Memory B cell (primary cell): ENCODE measurements at places on chromosomes 16 and 17.

- no peak for DNase-seq
Measured at GRCh38 chr17:80937462-80938381, 53.9 kb upstream of the CHMP6 start.

- no peak for DNase-seq
Measured at GRCh38 chr16:75258807-75259141, 7.3 kb upstream of the BCAR1 start.

GRCh38 chr17:11561281-11561680 lies 37.0 kb upstream of the DNAH9 start:
- DNase-seq = no peak

DNA sequence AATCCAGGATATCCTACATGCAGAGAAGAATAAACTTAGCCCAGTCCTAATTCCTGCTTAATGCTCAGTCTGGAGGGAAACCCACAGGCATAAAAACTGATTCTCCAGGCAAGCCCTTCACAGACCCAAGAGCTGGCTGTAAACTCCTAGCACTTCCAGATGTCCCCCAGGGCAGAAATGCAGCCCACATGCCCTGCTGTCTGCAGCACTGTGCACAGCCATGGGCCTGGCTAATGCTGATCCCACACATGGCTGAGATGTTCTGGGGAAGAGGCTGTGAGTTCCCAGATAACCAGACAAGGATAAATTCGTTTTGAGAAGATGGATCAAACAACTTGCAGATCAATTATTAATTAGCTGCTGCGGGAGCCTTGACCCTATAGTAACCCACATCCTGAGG lies 148.4 kb downstream of the AATF start:
- no peak for DNase-seq

GRCh38 chr16:74623214-74623838 lies 16.4 kb upstream of the GLG1 start:
- peak; percentile 16 for DNase-seq

DNA sequence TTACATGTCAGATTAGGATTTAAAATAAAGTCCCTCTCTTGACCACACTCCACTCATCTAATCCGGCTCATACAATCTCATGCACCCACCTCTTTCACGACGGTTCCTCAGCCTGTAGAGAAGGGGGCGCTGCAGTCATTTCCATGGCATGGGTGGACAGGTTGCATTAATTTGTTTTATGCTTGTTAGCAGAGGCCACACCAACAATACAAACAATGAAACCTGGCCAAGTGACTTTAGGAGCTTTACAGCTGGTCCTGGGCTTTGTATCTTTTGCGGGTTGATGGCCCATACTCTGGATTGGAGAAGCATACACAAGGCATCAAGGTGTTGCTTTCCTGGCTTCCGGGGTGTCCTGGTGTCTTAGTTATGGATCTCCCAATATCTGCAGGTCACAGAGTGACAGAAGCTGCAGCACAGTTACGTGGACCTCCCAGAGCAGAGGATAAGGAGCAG lies 9.7 kb upstream of the SNF8 start:
- DNase-seq = no peak

DNA sequence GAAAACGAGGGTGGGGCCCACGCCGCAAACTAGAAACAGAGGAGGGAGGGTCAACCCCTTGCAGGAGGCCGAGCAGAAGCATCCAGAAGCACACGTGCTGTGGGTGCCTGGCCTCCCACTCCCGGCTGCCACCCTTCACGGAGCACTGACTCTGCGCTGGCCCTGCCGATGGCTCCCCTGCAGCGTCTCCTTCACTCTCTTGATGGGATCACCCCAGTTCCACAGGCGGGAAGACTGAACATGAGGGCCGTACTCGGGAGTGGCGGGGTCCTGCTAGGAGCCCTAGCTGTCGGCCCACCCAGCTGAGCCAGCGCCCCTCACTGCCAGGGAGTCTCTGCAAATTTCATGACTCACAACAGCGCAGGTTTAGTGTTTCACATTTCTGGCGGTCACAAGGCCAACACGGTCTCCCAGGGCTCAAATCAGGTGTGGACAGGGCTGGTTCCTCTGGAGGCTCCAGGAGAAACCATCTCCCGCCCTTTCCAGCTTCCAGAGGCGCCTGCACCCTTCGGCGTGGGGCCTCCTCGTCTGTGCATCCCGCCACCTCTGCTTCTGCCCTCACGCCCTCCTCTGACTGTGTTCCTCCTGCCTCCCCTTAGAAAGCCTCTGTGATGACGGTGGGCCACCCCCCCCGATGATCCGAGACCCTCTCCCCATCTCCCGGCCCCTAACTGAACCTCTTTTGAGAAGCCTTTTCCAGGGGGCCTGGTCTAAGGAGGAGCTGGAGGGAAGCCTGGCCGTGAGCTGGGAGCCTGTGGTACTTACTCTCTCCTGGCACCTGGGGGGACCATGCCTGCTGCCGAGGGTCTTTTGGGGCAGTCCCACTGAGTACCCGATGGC lies 2.0 kb downstream of the PTX4 start:
- DNase-seq = no peak

GRCh38 chr16:56491657-56492261 lies 28.1 kb downstream of the BBS2 start:
- no peak for DNase-seq

- DNase-seq = no peak
Measured at GRCh38 chr17:81486199-81486810, 26.3 kb downstream of the ACTG1 start.

DNA sequence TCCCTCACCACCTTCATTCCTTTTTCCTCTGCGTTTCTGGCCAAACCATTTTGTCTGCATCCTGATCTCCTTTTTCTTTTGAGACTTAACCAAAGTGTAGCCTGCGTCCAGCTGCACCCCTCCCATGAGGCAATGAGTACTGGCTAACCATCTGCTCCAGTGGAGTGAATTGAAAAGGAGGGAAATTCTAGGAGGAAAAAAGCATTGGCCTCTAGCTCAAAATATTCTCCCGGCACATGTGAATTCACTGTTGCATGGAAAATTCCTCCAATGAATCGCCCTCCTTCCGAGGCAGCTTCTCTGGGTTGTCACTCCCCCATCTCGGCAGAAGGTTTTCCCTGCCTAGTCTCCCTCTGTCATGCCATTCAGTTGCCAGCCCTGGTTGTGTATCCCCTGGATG lies 5.6 kb downstream of the RAP1GAP2 start:
- no peak for DNase-seq

DNA sequence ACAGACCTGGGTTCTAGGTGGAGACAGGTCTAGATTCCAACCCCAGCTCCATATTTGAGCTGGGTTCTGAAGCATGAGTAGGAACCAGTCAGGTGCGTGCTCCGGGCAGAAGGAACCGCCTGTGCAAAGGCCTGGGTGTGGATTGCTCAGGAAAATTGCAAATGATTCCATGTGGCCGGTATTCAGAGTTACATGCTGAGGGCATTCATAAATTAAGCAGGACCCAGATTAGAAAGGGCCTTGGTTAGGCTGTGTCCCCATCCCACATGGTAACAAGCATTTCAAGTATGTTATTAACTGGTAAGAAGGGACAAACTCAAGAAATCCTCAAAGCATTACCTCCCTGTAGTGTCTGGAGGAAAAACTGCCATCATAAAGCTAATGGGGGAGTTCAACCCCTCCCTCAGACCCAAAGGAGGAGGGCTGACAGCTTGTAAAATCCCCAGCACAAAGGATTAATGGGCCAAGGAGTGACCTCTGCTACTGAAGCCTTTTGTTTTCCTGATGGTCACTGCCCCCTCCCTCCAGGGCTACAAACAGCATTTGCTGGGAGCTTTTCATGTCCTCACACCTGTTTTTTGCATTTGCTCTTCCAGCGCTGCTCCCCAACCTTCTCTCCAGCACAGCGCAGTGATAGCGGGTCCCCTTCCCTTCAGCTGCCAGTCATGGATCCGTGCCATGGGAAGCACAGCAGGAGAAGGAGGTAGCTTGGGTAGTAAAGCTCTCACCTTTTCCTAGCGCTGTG lies 218.0 kb downstream of the C16orf95 start:
- DNase-seq = no peak

DNA sequence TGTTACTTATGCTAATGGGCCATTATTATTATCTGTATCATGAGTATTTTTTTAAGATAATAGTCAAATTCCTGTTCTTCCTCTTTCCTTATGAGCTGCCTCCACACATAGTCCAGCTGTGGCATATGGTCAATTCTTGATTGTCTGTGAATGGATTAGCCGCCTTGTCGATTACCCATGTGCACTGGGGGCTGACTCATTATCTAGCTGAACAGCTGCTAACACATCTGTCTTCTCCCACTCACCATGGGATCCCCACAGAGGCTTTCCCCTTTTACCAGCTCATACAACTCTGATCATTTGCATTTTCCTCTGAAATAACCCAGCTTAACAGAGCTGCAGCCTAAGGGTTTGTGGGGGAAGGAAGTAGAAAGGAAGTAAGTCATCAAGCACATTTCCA lies 915.0 kb downstream of the CDH11 start:
- no peak for DNase-seq

DNA sequence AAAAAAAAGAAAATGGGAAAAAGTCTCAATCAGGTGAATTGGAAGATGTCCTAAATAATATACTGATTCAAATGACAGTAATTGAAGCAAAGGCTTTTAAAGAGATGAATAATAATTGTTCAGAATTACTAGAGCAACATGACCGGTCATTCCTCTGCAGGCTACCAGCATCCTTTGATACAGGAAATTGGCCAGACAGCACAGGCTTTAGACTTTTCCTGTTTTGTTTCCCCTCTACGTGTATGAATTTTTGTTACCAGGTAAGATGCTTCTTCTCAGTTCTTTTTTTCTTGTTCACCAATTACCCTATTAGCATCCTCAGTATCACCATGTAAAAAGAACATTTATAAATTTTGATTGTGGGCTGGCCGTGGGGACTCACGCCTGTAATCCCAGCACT lies 77.5 kb downstream of the RPGRIP1L start:
- no peak for DNase-seq

DNA sequence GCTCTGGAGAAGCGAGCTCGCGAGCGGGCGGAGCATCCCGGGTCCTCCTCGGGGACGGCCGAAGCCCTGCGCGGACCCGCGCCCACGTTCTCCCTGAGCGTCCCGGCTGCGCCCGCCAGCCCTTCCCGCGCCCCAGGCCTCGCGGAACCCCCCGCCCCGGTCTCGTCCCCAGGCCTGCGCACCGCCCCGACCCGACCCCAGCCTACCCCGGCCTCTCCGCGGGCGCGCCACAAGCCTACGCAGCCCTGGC lies 159 bp downstream of the USP36 start:
- DNase-seq = no peak

DNA sequence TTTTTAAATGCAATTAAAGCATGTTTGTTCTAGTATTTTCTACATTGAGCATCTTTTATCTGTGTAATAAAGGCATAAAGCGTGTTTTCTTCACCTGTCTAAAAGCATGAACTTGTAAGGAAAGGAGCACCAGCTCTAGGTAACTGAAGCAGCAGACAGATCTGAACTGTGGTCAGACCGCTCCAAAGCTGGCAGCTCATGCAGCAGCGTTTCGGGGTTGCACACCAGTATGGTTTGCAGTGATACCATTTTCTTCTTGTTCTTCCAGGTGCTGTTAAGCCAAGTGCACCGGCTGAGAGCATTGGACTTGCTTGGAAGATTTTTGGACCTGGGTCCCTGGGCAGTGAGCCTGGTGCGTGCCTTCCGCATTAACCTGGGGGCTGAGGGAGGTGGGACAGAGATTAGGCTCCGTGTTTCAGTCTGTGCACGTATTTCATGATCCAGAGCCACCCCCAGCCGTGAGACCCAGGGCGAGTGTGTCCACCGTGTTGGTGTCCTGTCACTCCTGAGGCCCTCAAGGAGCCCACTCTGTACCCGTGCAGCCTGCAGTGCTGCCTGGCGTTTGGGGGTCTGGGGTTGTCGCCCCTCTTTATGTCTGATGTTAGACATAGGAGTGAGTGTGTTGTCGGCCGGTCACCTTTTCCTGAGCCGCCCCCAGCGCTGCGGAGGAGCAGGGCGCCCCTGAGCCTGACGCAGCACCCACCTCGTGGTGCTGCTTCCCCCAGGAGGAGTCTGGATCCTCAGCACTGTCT lies 136.3 kb upstream of the CHMP6 start:
- DNase-seq = no peak
